ENCODE measurements at places on chromosomes 5 and 9.
A peak's percentile ranks its signal among the peaks of the same experiment; 100 is the strongest.

DNA sequence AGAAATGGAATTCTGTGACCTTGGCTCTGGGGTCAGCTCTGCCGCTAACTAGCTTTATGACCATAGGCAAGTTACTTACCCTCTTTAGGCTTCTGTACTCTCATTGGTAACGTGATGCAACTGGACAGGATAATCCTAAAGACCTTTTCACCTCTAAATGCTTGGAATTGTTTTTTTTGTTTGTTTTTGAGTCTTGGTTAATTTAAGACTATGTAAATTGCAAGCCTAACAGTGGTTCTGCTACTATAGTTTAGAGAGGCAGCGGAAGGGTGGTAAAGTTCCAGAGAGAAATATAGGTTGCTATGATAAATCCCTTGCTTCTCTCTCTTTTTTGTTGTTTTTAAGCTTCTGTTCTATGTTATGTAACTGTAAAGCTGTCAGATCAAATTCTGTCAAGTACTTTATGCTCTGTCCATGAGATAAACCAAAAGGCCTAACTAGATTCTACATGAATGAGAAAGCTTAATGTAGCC is 17.6 kb downstream of the FAM169A start:
- no peak for DNase-seq

- no peak for DNase-seq
These were observed 87.5 kb downstream of the KLHL3 start for GRCh38 chr5:137648361-137648760.

- DNase-seq = no peak
These were observed 613.0 kb upstream of the CCNG1 start for GRCh38 chr5:162824360-162824759.

- no peak for DNase-seq
These were observed 17.8 kb upstream of the SLC12A7 start for GRCh38 chr5:1129711-1130055.

- DNase-seq = no peak
These were observed 5.6 kb downstream of the TLE1 start for GRCh38 chr9:81683704-81684103.

DNA sequence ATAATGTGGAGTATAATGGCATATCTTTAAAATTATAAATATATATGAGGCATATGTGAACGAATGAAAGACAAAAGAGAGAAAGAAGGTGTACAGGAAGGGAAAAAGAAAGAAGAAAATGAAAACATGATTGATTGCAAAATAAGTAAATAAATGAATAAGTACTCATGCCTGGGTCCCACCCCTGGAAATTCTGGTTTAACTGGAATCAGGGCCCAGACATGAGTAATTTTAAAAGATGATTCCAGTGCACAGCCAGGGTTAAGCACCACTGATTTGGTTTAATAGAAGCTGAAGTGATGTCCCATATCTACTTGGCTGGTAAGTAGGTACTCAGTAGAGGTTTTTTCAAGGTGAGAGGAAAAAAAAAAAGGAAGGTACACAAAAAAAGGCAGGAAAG is 34.0 kb upstream of the HOMER1 start:
- DNase-seq = no peak

GRCh38 chr5:113151641-113152379 is 175.2 kb downstream of the DCP2 start:
- DNase-seq = no peak

- peak; percentile 33 for DNase-seq
These were observed 109.8 kb upstream of the NMUR2 start for GRCh38 chr5:152514827-152515397.

GRCh38 chr5:137937994-137938750 is 48.9 kb downstream of the PKD2L2 start:
- no peak for DNase-seq

DNA sequence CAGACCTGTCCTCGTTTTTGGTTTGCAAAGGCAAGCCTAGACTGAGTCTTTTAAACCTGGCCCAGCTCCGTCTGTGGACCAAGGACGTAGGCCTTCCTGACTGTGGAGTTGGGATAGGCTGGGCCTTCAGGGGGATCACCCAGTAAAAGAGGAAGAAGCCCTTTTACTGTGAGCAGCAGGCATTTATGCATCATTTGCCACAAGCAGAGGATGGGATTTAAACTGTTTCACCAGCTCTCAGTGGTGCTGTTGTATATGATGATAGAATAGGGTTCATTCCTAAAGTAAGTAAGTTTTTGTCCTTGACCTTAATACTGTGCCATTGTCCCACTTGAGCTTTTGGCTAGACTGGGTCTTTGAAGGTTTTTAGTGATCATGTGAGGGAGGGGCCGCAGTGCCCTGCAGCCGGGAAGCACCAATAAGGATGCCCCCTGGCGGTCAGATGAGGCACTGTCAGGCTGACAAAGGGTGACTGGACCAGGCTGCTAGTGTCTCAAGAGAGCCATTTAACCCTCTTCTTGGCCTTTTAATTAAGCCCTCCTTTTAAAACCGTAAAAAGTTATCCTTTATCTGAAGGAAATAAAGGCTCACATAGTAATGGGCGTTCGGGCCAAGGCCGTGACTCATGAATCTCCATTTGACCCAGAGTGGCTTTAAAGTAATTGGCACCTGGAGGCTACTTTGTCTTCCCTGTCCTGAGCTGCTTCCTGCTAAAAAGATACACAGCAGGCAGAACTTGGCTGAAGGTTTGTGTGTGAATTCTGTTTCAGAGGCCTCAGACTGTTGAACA is 74.0 kb downstream of the UBAP1 start:
- peak; percentile 81 for DNase-seq

DNA sequence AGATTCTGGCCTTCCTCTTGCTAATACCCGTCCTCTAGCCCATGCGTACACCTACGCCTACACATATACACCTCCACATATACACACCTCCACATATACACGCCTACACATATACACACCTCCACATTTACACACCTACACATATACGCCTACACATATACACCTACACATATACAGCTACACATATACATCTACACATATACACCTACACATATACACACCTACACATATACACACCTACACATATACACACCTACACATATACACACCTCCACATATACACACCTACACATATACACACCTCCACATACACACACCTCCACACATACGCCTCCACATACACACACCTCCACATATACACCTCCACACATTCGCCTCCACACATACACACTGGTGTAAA is 27.2 kb downstream of the AK3 start:
- DNase-seq = peak; percentile 23

- DNase-seq = no peak
These were observed 24.3 kb upstream of the OTULINL start for GRCh38 chr5:14557203-14557770.

DNA sequence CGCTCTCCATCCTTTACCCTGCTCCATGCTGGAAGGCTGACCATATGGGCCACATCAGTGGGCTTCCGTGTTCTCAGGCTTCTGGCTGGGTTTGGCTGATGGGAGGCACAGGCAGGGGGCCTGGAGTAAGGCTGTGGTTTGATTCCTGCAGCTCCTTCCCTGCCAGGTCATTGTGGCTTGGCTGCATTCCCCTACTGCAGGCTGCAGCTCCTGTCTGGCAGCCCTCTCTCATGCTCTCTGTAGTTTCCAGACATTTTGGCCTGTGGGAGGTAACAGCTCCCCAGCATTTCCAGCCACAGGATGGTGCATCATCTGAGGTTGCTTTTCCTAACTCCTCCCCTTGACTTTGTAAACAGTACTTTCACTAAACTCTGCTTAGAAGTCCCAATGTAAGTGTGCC is 102.0 kb upstream of the PTPN3 start:
- peak; percentile 16 for DNase-seq

DNA sequence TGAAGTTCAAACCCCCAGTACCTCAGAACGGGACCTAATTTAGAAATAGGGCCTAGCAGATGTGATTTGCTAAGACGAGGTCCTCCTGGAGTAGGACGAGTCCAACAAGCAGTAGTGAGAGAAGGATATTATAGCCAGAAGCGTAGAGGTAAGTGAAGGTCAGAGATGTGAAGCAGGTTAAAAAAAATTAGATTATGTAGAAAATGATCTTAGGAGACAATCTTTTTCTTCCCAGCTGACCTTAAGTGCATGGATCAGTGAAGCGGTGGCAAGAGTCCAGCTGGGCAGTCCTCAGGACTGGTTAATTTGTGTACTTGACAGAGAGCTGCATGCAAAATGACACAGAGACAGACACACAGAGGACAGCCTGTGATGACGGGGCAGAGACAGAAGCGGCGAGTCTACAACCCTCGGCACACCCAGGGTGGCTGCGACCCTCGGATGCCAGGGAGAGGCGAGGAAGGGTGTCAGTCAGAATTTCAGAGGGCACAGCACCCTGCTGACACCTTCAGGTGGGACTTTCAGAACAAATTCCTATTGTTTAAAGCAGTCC is 131.4 kb upstream of the IRX4 start:
- no peak for DNase-seq

- peak; percentile 42 for DNase-seq
These were observed 6.6 kb downstream of the SAXO1 start for GRCh38 chr9:19026375-19026774.

DNA sequence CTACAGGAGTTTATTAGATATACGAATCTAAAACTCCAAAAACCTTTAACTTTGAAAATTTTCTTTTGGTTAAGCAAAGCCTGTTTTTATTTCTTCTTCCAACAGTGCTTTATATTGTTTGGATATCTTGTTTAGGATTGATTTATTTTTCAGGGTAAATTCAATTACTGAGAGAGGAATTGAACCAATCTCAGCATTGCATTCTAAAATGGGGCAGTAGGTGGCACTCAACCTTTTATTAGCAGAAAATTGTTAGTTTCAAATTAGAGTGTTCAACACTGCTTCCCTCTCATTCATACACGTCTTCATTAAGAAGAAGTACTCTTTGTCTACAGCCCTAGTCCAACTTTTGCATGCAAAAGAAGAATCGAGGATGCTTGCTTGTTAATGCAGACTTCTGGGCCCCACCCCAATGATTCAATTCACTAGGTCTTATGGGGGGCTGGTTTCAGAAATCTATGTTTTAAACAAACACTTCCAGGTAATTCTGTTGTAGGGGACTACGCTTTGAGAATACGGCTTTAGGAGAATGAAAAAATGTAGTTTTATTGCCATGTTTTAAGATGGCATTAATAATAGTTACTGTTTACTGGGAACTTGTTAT is 26.6 kb downstream of the MRPL22 start:
- peak; percentile 11 for DNase-seq

- DNase-seq = no peak
These were observed 1.7 kb upstream of the HTR1A start for GRCh38 chr5:63963926-63964325.

DNA sequence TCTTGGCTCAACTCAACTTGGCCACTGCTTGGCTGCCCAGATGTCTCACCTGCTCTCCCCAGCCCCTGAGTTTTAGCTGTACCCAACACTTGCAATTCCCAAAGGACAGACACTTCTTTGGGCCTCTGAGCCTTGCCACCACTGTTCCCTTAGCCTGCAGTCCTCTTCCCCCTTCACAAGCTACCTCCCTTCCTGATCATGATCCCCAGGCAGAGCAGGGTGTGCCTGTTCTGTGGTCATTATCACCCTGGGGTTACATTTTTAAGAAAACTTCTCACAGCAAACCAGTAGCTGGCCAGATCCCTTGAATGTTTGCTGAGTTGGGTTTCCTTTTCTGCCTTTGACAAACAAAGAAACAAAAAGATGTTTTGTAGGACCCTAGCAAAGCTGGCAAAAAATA is 87.5 kb upstream of the PRRC1 start:
- DNase-seq = no peak

GRCh38 chr5:87127956-87128687 is 139.6 kb upstream of the RASA1 start:
- DNase-seq = no peak

DNA sequence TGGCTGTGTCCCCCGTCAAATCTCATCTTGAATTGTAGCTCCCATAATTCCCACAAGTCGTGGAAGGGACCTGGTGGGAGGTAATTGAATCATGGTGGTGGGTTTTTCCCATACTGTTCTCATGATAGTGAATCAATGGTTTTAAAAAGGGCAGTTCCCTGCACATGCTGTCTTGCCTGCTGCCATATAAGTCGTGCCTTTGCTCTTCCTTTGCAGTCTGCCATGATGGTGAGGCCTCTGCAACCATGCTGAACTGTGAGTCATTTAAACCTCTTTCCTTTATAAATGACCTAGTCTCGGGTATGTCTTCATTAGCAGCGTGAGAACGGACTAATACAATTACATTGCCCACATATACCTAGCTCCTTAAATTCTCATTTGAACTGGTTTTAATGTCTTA is 353.0 kb upstream of the KLF4 start:
- no peak for DNase-seq

- no peak for DNase-seq
These were observed 26.9 kb upstream of the OLFM1 start for GRCh38 chr9:135060461-135061116.

DNA sequence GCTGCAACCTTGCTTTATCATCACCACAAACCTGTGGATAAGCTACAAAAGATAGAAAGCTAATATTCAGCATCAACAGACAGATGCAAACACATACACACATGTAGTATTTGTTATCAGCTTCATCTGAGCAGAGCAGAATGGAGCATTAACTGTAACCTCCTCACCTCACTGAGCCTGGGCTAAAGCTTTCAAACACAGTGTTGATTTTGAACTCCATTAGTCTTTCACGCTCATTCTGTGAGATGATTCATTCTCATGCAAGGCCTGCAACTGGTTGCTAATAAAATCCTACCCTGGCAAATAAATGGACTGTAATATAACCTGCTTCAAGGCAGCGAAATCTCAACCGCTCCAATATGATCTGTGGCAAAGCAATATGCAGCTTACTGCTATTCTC is 1360.6 kb upstream of the ACO1 start:
- no peak for DNase-seq

GRCh38 chr5:9160747-9161146 is 385.1 kb downstream of the SEMA5A start:
- no peak for DNase-seq

DNA sequence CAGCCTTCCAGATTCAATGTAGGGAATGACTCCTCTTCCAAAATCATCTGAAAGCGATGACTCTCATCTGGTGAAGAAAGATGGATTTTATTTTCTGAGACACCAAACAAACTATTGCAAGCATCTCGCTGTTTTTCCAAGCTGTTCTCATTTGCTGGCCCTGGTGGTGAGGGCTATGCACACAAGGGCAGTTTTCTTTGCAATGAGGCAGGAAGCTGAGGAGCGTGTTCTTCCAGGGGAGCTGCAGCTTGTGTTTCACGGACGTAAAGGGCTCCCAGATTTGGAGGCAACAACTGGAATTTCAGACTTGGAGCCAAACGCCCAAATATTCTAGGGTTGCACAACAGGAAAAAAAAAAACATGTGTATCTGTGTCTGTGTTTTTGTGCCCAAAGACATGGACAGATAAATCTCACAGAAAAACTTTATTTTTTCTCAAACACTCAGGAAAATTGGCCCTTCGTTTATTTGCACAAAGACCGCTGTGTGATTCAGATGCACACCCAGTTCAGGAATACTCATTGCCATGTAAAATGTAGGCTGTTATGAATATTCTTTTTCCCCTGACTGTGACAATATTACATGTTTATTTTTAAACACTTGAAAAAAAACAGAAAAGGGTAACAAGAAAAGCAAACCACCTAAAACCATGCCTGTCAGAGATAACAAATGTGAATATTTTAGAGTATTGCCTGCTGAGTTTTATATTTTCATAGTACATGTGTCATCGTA is 151.3 kb downstream of the GAS1 start:
- DNase-seq = no peak

Measured in NB4 (cell line).